ENCODE measurements at places on chromosomes 3 and 15.
A peak's percentile ranks its signal among the peaks of the same experiment; 100 is the strongest.

- no peak for DNase-seq
Measured at GRCh38 chr3:73451301-73451944, 173.3 kb downstream of the PDZRN3 start.

GRCh38 chr15:100842756-100843730, 36.6 kb upstream of the ALDH1A3 start:
- DNase-seq = no peak

DNA sequence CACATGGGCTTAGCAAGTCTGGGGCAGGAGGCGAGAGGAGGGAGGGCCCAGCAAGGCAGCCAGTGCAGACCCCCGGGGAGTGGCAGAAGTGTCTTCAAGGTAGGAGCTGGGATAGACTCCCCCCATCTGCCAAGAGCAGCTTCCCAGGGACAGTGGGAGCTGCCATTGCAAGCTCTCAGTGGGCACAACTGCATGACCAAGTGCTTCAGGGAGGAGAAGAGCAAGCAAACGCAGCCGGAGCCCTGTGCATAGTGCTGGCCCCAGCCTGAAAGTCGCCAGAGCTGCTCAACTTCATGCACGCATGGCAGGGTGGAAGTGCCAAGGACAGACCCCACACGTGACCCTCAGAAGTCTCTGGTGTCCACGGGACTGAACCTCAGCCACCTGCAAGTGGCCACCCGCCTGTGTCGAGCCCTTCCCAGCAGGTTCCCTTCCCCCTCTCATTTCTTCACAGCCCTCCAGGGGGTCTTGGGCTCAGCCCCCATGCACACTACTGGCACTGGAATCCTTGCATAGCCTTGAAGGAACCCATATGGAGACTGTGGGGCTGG, 89.4 kb downstream of the PLXNA1 start:
- DNase-seq = no peak

GRCh38 chr15:28116521-28117431, 17.7 kb upstream of the OCA2 start:
- no peak for DNase-seq

GRCh38 chr3:139353920-139354556, 10.2 kb downstream of the MRPS22 start:
- DNase-seq = no peak

DNA sequence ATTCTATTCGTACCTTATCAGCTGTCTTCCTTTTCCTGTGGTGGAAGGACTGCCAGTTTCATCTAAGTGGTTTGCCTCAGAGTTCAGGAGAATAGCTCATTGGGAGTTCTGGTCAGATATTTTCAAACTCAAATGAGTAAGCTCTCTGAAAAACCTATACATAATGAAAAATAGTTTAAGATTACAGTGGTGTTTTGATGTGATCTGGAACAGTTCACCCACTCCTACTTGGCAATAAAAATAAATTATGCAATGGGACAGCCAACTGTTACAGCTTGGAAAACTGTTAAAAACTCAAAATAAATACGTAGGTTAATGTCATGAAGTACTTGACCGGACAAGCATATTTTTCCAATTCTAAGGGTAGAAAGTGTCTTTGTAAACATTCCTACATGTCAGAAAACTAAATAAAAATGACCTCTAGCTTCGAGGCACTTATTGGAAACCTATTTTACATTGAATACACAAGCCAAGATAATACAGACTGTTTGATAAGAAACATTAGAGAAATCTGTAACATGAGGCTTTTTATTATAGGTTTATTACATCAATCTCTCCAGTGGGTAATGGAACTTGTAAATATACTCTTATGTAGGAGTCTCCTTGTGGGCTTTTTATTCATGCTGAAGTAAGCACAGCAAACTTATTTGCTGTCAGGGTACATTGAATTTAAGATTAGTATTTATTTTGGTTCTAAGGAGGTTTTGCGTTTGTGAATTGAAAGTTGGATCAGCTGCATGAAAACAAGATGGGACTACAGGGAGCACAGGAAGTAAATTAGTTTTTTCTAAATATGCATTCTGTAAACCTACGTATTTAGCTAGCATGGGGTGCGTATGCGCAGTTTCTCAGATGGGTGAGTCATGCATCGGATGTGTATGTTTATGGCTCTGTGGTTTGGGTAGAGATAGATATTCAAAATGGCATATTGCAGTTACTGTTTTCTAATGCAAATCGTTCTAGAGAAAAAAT, 453.1 kb downstream of the IL5RA start:
- DNase-seq = no peak

DNA sequence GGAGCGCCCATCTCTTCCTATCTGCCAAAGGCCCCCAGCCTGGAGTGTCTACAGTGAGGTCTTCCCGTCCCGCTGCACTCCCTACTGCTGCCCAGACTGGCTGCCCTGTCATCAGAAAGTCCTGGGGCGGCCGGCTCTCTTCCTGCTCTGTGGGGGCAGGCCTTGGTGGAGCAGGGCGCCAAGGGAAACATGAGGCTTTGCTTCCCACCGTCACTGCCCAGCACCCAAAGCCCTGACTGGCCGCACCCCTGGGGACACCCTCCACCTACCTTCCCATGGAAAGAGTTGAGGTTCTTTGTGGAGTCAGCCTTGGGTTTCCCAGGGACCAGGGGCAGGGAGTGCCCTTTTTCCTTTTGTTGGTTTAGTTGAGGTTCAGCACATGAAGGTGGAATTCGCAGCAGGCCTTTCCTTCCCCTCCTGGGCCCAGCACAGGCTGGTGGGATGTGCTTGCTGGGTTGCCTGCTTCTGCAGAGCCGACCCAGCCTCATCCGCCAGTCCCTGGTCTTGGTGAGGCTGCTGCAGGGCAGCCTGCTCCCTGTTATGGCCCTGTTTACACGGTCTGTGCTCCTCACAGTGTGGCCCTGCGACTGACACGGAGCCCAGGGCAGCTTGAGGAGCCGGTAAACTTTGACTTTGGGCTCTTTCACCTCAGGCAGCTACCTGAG, 51.8 kb upstream of the PLXNA1 start:
- DNase-seq = no peak

GRCh38 chr3:119637679-119638477, 22.5 kb downstream of the POPDC2 start:
- DNase-seq = peak; percentile 30

GRCh38 chr3:197027151-197027895, 2.3 kb downstream of the MELTF start:
- peak; percentile 17 for DNase-seq

GRCh38 chr15:35649575-35649974, 103.6 kb upstream of the DPH6 start:
- DNase-seq = no peak

DNA sequence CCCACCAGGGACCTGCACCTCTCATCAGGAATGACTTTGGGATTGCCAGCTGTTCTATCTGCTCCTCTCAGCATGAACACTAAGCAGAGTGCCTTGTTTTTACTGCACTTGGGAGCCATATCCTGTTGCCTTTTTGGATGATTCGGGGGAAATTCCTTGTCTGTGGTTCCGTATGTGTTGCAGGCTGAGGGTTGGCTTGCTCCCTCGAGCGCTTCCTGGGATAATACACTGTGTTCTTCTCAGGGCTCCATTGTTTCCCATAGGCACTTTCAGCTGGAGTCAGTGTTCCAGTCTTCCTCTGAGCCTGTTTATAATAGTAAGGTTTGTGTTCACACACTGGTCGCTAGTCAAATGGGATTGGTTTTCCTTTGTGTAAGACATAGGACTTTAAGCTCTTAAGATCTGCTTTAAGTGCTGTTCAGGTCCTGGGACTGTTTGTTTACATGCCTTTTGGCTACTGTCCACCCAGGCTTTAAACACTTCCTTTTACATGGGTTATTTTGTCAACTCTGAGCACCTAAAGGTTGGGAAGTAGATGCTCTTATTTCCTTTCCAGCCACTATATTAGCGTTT, 23.4 kb downstream of the BOC start:
- DNase-seq = no peak

Data from GM20000 (cell line).